ENCODE measurements at places on chromosomes 7 and 10.

- DNase-seq, result no peak
These were observed 64.1 kb upstream of the MPP7 start for GRCh38 chr10:28366994-28367393.

DNA sequence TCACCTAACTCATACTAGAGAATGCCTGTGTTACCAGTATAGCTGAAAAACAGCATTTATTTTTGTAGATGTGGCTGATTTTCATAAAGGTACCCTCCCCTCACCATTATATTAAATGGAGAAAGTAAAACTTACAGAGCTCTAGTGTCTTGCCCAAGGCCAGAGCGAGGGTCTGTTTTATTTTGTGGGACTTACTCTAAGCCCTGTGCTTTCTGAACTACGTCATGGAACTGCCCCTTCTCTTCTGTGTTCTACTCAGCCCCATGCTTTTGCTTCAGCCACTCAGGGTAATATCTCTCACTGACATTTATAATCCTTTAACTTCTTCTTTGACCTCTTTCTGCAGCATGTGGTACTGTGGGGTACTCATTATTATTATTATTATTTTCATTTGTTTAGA lies 10.3 kb upstream of the ZNF786 start:
- no peak for DNase-seq

GRCh38 chr7:159172400-159172799 lies 27.7 kb upstream of the VIPR2 start:
- no peak for DNase-seq

DNA sequence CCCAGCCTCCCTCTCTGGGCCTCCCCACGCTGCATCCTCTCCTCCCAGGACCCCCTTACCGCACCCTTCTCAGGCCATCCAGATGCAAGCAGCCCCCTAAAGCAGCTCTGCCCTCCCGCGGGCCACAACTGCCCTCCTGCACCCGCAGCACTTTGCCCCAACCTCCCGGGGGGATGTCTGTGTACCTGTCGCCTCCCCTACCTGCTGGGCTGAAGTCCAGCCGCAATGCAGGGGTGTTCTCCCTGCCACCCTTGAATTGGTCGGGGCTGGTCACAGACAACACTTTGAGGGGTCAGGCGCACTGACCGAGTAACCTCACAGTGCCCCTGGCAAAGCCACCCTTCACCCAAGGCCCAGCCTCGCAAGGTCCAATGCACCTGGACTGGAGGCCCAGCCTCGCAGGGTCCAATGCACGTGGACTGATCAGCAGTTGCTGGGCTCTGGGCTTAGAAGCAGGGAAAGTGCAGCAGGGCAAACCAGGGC lies 8.3 kb upstream of the CALML5 start:
- DNase-seq, result no peak

GRCh38 chr7:71112436-71112835 lies 19.5 kb upstream of the GALNT17 start:
- DNase-seq, result no peak

- DNase-seq, result no peak
These were observed 6.8 kb upstream of the SNX8 start for GRCh38 chr7:2321020-2321419.

- DNase-seq, result no peak
These were observed 6.9 kb downstream of the RADIL start for GRCh38 chr7:4876586-4876985.

DNA sequence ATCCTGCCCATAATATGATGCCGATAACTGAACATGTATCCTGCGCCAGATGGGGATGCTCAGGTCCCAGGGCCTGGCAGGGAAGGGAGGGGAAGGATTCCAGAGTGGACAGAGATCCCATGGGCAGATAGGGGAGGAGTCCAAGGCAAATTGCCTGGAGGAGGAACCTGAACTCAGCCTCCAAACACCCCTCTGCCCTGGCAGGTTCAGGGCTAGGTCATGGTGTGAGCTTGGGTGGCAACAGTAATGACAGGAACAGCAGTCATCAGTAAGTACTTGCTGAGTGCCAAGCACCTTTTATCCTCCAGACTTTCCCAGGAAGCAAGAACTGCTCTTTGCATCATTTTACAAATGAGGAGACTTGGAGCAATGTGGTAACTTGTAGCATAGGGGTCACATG lies 3.8 kb upstream of the PALD1 start:
- DNase-seq, result no peak

DNA sequence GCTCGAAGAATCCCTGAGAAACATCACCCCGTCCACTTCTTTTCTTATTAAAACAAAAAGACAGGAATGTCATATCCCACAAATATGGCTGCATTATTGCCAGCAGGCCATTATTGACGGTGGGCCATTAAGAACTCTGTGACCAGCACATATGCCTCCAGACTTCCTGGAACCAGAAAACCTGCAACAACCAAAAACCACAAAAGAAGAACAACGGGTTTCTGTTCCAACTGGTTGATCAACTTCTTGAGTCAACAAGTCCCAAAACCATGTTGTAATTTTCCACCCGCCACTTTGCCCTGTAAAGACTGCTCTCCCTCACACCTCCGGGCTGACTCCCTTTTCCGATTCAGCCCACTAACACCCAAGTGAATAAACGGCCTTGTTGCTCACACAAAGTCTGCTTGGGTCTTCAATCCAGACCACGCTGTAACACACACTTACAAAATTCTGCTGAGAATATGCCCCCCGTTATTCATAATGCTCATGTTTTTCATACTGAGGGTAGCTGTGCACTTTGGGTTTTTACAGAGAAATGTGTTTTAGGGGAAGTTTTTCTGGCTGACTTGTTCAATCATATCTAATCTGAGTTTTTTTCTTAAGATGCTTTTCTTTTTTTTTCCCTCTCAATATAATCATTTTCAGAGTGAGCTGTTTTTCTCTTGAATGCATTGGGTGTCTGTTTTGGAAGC lies 20.7 kb downstream of the ZNF107 start:
- DNase-seq, result no peak

- DNase-seq, result no peak
These were observed 118.4 kb upstream of the PDLIM1 start for GRCh38 chr10:95408983-95409873.

- no peak for DNase-seq
These were observed 16.7 kb downstream of the P4HA1 start for GRCh38 chr10:73079779-73080541.

- no peak for DNase-seq
These were observed 127.0 kb downstream of the ANK3 start for GRCh38 chr10:60262647-60263126.

- DNase-seq, result no peak
These were observed 68.1 kb downstream of the TNS3 start for GRCh38 chr7:47513741-47514241.

DNA sequence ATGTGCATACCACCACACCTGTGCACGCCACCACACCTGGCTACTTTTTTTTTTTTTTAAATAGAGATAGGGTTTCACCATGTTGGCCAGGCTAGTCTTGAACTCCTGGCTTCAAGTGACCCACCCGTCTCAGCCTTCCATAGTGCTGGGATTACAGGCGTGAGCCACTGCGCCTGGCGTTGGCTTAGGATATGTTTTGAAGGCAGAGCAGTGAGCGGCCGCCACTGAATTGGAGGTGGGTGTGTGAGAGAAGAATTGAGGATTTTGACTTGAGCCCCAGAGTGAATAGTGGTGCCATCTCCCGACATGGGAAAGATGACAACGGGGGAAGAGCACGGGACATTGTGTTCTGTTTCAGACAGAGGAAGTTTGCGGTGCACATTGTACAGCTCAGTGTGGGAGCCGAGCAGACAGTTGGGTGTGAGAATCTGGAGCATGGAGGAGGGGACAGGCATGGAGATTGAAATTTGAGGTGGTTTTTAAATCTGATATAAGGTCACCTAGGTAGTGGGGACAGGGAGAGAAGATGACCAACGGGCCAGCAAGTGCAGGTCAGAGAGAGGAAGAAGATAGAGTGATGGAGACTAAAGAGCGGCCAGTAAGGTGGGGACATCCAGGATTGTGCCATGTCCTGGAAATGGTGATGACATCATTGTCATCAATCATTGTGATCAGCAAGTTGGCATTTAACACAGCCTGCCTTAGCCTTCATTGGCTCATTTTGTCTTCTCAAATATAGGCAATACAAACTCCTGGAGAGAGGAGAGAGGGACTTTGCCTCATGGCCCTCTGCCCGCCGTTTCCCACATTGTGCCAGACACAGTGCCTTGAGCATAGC lies 35.8 kb downstream of the VWA2 start:
- no peak for DNase-seq

DNA sequence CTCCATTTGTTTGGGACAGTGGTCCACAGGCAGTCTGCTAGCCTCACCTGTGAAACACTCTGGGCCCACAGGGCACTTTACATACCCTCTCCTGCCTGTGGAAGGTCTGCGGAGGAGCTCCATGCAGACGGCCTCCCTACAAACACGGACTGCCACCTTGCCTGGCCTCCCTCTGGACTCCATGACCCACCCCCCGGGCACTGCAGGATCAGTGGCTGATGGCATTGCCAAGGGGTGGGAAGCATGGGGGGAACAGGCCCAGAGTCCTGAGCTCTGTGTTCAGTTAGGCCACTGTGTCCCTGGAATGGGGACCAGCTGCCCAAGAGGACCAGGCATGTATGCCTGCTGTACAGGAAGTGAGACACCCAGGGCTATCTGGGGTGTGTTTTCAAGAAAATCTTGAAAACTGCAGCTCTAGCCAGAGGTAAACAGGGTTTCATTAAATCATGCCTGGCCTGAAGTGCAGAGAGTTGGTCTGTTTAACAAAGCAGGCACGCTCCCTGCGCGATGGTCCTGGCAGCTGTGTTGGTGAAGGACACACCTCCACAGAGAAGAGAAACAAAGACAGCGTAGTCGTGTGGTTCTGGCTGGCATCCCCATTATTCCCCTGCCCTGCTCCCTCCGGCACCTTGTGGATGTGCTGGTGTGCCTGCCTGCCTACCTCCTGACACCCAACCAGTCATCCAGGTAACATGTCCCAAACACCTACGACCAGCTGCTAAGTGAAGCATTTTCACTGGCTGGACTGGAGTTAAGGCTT lies 470.8 kb upstream of the ZMIZ1 start:
- no peak for DNase-seq

GRCh38 chr10:107025676-107026075 lies 138.8 kb downstream of the SORCS1 start:
- no peak for DNase-seq

GRCh38 chr10:114259824-114260223 lies 20.8 kb downstream of the VWA2 start:
- DNase-seq, result no peak

DNA sequence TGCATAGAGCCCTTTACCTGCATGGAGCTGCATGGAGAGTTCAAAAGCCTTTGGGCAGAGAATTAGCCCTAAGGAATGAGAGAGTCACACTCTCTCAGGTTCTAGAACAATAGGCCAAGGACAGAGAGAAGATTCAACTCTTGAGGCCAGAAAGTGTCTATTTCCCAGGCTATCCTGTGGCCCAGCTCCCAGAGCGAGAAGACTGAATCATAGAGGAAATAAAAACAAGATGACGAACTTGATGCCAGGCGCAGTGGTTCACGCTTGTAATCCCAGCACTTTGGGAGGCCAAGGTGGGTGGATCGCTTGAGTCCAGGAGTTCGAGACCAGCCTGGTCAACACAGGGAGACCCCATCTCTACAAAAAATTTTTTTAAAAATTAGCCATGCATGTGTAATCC lies 18.3 kb upstream of the PODXL start:
- no peak for DNase-seq

DNA sequence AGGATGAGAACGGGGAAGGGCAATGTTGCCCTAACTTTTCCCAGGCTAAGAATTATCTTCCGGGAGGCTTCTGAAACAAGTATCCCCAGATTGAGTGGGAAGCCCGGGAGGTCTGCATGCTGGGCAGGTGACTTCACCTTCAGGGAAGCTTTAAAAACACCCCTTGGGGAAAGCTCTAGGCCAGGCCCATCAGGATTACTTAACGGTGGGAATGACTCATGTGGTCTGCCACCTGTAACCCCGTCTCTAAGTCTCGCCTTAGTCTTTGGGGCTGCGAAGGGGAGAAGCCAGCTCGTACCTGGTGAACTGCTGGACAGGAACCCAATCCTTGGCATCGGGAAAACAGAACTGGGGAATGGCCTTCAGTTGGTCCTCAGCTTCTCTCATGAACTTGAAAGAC lies 80.1 kb upstream of the MKRN1 start:
- no peak for DNase-seq

GRCh38 chr10:72692994-72693781 lies 1.2 kb downstream of the MCU start:
- DNase-seq, result no peak

GRCh38 chr10:11625019-11625735 lies 13.7 kb upstream of the USP6NL start:
- no peak for DNase-seq

- DNase-seq, result no peak
These were observed 194.8 kb upstream of the PTN start for GRCh38 chr7:137538361-137538762.

DNA sequence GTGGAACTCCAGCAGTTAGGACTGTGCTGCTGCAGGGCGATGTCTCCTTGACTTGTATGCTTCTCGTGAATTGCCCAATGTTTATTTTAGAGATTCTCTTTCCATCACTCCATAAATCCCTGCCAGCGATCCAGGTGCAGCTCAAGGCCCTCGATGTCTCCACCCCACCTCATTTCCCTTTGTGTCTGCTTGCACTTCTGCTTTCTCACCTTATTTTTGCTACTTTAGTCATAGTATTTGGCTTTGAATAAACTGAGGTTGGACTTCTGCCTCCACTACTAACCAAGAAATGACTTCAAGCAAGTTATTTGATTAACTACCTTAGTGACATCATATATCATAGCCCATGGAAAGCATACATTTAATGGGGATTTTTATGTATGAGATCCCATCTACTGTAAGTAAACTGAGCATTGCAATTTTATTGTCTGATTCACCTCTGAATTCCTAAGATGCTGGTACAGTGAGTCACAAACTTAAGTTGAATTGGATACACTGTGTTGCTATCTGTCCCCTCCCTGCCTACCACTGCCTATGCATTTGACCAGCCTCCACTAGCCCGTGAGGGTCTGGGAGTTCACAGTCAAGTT lies 255.8 kb downstream of the ABCA13 start:
- DNase-seq, result no peak
